ENCODE measurements at places on chromosomes 12 and 14.
A peak's percentile ranks its signal among the peaks of the same experiment; 100 is the strongest.

GRCh38 chr12:128992550-128992949, 139.3 kb downstream of the GLT1D1 start:
- DNase-seq, result no peak

DNA sequence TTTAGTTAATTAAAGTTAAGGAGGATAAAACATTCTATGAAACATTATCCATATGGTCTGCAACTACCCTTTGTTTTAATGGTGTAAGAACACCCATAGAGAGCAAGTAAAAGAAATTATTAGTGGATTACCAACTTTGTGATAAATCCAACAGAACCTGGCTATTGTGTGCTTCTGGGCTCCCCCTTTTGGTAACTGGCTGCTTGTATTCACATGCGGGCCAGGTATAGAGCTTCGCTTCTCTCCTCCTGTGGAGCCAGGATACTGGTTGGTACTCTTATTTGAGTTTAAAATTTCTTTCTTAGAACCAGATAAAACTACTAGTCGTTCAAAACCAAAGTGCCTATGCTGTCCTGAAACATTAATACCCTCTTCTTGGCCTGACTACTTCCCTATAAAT, 81.0 kb downstream of the PTPRR start:
- DNase-seq, result no peak

DNA sequence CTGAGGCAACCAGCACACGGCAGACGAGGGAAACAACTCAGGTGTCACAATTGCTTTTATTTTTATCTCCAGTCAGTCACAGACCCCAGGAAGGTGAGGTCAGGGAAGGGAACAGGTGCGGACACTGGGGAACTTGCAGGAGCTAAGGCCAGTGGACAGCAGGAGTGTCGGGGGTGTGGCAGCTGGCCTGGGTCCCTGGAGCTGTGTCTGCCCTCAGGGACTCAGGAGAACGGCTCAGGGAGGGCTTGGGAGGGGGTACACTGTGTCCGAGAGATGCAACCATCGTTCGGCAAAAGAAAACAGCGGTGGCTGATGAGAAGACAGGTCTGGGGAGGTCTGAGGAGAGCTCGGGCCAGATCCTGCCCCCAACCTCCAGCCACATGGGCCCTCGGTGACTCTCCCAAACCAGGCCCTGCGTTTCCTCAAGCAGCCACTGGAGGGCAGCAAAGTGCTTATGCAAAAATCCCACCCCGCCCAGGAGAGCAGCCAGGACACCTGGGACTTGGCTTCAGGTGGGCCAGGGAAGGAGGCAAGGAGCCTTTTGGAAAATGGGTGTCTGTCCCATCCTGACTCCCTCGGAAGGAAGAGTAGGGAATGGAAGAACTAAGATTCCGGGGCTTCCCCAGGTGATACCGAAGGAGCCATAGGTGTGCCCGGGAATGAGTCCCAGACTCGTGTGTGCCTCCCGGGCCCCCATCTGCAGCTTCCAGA, 24.1 kb upstream of the BCDIN3D start:
- DNase-seq, result peak; percentile 66

- DNase-seq, result no peak
Measured at GRCh38 chr14:24057867-24058259, 6.1 kb downstream of the CARMIL3 start.

GRCh38 chr12:70692681-70693288, 55.6 kb upstream of the PTPRB start:
- peak; percentile 16 for DNase-seq

DNA sequence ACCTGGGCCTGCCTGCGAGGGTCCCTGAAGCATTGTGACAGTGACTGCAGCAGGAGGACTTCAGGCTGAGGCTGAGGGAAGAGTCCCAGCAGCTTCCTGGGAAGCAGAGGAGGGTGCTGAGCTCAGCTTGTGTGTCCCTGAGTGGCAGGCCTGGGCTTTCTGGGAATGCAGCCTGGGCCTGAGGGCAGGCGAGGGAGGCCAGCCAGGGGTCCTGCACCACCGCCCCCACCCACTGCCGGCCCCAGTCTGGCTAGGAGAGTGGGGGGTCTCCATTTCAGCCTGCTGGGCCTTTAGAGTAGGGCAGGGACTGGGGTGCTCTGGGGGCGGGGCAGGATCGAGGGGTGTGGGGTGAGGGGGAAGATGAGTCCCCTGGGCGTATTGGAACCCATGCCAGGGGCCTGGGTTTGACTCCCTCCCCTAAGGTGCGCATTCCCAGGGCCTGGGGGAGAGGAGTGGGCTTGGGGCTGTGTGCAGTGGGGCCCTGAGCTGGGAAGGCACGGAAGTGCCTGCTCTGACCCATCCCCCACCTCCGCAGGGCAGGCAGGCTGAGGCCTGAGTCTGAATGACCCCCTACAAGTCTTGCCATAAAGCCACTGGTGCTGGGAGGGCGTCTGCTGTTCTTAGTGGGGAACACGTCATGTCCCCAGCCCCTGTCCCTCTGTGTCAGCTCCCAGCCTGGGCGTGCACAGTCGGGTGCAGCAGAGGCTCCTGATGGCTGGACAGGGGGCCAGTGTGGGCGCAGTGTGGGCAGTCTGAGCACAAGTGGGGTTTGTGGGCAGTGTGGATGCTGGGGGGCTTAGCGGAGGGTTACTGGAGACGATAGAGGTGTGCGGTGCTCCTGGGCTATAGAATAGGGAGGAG, 46.4 kb downstream of the KRT80 start:
- DNase-seq, result peak; percentile 66

All from A549 (cell line).